ENCODE measurements at places on chromosomes 16 and 17.

GRCh38 chr17:32722733-32723132, 154.2 kb downstream of the MYO1D start:
- no peak for DNase-seq

- no peak for DNase-seq
Measured at GRCh38 chr17:45120558-45120957, 11.8 kb downstream of the PLCD3 start.

DNA sequence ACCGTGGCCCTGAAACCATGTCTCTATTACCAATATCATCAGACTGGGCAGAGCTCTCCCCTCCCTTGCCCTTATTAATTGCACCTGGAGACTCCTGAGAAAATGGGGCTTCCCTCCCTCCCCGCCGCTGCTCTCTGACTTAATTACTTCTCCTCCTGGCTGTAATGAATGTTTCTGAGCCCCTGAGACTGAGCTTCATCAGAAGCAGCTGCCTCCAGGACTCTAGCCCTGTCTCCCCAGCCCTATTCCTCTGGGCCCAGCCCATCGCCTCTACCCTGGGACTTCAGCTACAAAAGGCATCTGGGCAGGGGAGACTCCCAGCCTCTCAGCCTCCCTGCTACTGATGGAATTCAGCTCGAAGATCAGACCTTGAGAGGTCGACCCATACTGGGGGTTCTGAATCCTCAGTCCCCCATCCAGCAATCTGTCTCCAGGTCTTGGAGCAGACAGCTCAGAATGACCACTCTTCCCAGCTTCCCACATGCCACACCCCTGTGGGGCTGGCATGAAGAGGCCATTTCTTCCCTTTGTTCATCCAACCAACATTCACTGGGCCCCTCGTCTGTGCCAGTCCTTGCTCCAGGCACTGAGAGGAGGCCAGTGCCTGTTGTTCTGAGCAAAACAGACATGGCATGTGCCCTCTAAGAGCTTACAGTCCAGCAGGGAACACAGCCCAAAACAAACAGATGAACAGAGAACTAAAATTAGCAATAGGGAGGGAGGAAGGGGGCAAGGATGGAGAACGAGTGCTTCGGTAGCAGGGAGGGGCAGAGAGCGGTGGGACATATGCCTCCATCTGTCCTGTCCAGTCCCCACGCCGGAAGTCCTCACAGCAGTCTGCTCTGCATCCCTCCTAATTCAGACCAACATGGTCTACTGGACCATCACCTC, 17.0 kb upstream of the NAGS start:
- DNase-seq: no peak

GRCh38 chr16:84340325-84341040, 27.9 kb upstream of the ATP2C2 start:
- no peak for DNase-seq

- DNase-seq: no peak
Measured at GRCh38 chr17:38327936-38328335, 15.8 kb downstream of the GPR179 start.

DNA sequence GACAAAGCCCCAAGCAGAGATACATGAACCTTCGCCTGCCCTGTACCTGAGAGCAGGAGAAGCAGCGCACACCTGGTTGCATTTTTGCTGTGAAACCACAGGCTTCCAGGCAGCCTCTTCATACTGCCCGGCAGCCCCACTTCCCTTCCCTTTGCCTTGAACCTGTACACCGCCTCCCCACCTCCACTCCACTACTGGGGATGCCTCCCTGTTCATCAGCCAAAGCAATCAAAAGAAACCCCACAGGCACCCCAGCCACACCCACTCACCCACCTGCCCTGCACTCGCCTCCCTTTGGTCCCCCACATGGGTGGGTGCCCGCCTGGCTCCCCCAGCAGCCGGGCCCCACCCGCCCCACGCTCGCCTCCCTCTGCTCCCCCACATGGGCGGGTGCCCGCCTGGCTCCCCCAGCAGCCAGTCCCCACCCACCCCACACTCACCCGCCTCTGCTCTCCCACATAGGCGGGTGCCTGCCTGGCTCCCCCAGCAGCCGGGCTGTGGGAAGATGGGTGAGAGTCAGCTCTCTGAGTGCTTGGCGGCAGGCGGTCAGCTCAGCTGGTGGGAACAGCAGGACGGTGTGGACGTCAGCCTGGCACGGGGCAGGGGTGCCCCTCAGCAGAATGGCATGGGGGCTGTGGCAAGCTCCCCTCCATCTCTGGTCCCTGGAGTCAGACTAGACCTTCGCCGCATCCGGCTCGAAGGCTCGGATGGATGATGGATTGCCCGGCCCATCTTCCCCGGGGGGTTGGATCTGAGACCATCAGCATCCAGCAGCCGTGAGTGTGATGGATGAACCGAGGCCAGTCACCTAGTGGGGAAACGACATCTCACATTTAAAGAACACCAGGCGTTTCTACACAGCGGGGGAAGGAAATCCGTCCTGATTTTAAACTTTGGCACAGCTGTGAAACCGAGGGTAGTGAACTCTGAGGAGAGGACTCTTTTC, 135.6 kb downstream of the BANP start:
- DNase-seq: no peak

DNA sequence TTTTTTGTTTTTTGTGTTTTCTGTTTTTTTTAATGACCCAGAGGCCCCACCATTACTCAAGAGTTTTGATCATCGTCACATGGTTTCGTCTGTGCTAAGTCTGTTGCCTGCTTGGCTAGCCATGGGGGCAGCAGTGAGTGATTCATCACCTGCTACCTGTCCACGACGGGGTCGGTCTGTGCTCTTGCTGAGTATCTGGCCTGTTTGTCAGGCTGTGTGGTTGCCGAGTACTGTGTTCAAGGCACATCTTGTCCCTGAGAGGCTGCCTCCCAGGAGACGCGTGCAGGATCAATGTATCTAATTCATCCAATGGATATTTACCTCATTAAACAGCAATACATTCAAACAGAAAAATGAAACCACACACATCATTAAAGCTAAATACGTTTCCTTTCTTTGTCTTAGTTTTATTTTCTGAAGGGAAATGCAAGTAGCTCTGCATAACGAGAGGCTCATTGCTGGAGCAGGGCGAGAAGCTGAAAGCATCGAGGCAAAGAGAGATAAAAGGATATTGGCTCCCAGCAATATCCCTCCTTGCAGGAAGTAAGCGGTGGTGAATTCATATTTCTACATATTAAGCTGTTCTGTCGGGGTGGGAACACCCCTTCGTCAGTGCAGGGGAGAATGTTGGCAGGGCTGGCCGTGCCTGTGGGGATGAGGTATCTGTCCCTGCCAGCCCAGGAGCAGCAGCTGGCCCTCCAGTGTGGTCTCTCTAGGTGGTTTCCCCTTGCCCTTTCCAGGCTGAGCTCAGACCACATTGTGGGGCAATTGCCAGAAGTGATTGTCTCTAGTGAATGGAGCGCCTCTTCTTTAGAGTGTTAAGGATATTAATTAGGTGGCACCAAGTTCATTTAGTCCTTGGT, 166.2 kb upstream of the ASIC2 start:
- DNase-seq: no peak

- no peak for DNase-seq
Measured at GRCh38 chr16:31094088-31094423, 541 bp downstream of the VKORC1 start.

DNA sequence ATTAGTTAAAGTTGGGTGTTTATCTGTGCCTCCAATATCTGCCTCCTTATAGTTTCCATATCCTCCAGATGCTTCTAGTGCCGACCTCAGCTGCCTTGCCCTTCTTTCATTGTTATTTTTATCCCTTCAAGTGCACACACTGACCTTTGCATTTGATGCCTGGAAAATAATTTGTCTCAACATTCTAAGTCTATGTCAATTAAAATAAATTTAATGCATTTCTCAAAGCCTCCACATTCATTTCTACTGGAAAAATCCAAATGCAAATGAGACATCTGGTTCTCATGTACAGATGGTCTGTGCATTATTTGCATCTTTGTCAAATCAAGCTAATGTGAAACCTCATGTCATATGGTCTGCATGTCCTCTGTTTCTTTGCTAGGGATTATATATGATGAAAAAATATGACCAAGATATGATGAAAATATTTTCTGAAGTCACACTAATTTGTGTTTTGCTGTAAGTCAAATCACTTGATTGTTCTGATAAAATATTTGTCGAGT, 61.4 kb downstream of the TMEM100 start:
- DNase-seq: no peak

- no peak for DNase-seq
Measured at GRCh38 chr16:9322769-9323168, 231.3 kb downstream of the HAPSTR1 start.

- DNase-seq: no peak
Measured at GRCh38 chr16:67015313-67015731, 13.6 kb upstream of the CBFB start.

- DNase-seq: no peak
Measured at GRCh38 chr16:64391063-64391600, 730.7 kb downstream of the CDH11 start.

DNA sequence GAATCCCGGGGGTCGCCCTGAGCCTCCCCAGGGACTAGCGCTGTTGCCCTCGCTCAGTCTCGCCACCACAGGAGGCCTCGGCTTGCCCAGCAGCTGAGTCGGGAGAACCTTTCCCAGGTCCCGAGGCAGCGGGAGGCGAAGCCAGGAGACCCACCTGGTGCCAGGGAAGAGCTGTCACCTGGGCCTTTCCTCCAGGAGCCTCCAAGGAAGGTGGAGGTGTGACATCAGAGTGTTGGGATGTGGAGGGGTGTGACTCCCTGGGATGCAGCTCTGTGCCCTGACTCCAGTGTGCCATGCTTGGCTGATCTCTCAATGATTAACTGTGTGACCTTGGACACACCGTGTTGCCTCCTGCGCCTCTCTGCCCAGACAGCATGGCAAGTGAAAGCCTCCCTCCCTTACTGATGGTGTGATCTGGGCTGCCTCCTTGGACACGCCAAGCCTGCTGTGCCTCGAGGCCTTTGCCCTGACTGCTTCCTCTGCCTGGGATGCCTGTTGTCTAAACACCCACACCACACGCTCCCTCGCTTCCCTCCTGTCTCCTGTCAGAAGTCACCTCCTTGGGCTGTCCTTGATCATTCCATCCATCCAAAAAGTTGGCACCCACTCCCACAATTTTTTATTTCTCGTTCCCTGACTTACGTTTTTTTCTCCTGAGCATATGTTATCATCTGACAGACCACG, 88.0 kb downstream of the CMIP start:
- DNase-seq: no peak

All from non-pigmented ciliary epithelial cell (primary cell).